ENCODE measurements at places on chromosomes 4 and X. TPM values are rescaled to one million over a fixed set of nuclear protein-coding genes. Genes with fewer than 3 reads are reported as not detected.

CACNA1F gene
- total RNA-seq: not detected

WNK3 gene
- total RNA-seq: 5.7 TPM

DNA sequence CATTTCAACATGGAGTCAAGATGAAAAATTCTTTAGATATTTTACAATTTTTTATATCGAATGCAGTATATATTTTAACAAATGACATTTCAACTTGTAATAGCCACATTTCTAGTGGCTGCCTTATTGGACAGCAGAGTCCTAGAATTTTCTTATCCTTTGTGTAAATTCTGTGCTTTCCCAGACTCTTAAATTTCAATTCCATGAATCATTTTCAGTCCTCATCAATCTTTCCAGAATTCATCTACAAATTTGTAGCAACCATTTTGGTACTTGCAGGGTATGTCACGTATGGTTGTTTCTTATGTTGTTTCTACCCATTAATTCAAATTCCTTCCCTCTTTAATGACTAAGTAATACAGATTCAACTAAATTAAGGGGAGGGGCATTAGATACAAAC is 2.7 kb downstream of the PAICS start:
- H3K4me1 ChIP-seq: peaks cover 34% of the 10 kb centered on the region
- H3K36me3 ChIP-seq: peaks cover 4% of the 10 kb centered on the region
- no peak for DNase-seq
- no peak overlapping the region for H3K27ac ChIP-seq
- no peaks in the 10 kb centered on the region for H3K27me3 ChIP-seq

- H3K4me1 ChIP-seq: no peaks in the 10 kb centered on the region
- H3K36me3 ChIP-seq: no peaks in the 10 kb centered on the region
- H3K4me3 ChIP-seq: no peak overlapping the region
- no peak for DNase-seq
- H3K27me3 ChIP-seq: peaks cover 19% of the 10 kb centered on the region
- H3K27ac ChIP-seq: no peak overlapping the region
Measured at GRCh38 chr4:105598052-105598451, 45.6 kb downstream of the ARHGEF38 start.

- no peaks in the 10 kb centered on the region for H3K36me3 ChIP-seq
- H3K4me3 ChIP-seq: no peak overlapping the region
- peaks cover 18% of the 10 kb centered on the region for H3K4me1 ChIP-seq
- H3K27me3 ChIP-seq: peaks cover 18% of the 10 kb centered on the region
Measured at GRCh38 chr4:55071951-55072350, 53.4 kb downstream of the KDR start.
